ENCODE measurements at places on chromosomes 1 and 21. TPM values are rescaled to one million over a fixed set of nuclear protein-coding genes. Genes with fewer than 3 reads are reported as not detected.

OR2L2 gene
- not detected for total RNA-seq

ZFP69 gene
- not detected for total RNA-seq

OSCP1 gene
- 5.8 TPM for total RNA-seq

CDK11A gene
- 22.5 TPM for total RNA-seq
